A673 (cell line): ENCODE measurements at places on chromosomes 5 and 9. TPM values are rescaled to one million over a fixed set of nuclear protein-coding genes. Genes with fewer than 3 reads are reported as not detected.
A peak's percentile ranks its signal among the peaks of the same experiment; 100 is the strongest.

DNA sequence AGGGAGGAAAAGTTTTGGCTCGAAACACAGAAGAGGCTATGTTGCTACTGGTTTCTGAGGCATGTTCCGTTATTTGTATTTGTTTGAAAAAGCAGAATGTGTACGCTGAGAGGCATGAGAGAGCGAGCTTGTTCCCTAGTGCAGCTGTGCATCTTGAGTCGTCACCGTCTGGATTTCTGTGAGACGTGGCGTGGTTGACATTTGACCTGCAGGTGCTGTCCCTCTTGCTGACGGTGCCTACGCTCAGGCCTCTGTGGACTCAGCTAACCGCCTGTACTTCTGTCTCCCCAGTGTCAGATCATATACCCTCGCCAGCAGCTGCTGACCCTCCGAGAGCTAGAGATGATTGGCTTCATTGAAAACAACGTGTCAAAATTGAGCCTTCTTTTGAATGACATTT is 21.5 kb downstream of the TRIP13 start:
- no peak overlapping the region for H3K4me3 ChIP-seq
- H3K36me3 ChIP-seq, result peaks cover 52% of the 10 kb centered on the region
- H3K4me1 ChIP-seq, result no peaks in the 10 kb centered on the region
- no peak for DNase-seq

GRCh38 chr9:137161558-137162486 is 8.0 kb downstream of the LRRC26 start:
- H3K4me1 ChIP-seq, result peaks cover 20% of the 10 kb centered on the region
- peaks cover 80% of the 10 kb centered on the region for H3K27me3 ChIP-seq
- peak overlapping the region; percentile 36 for H3K4me3 ChIP-seq
- no peak overlapping the region for H3K27ac ChIP-seq
- no peaks in the 10 kb centered on the region for H3K36me3 ChIP-seq

EMB gene
- 18.9 and 21.8 TPM in 2 replicates for total RNA-seq

GRCh38 chr9:91094324-91095088 is 267.2 kb downstream of the AUH start:
- DNase-seq, result no peak
- H3K27ac ChIP-seq, result no peak overlapping the region
- no peaks in the 10 kb centered on the region for H3K4me1 ChIP-seq
- no peaks in the 10 kb centered on the region for H3K27me3 ChIP-seq
- H3K36me3 ChIP-seq, result no peaks in the 10 kb centered on the region

GRCh38 chr5:8913522-8913921 is 632.4 kb downstream of the SEMA5A start:
- H3K36me3 ChIP-seq, result no peaks in the 10 kb centered on the region
- no peaks in the 10 kb centered on the region for H3K27me3 ChIP-seq
- H3K4me3 ChIP-seq, result no peak overlapping the region
- H3K4me1 ChIP-seq, result no peaks in the 10 kb centered on the region
- no peak overlapping the region for H3K27ac ChIP-seq

PCDHA11 gene
- 11.4 and 15.5 TPM in 2 replicates for total RNA-seq

DNA sequence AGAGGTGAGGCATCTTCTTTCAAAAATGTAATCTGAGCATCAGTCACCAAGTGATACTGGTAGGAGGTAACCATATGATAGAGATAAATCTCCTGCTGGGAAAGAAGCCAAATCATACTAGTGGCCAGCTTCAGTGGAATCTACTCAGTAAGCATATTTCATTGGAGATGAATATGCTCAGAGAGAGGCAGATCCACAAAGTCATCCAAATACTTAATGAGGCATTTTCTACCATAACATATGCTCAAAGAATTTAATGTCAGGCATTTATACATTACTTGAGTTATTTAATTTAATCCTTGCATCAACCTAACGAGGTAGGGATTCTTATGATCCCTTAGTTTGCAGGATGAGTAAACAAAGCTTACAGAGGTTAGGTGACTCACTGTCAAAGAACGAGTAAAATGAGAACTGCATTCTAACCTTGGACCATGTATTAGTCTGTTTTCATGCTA is 50.9 kb upstream of the DMRTA1 start:
- no peak for DNase-seq
- H3K27me3 ChIP-seq, result no peaks in the 10 kb centered on the region
- H3K27ac ChIP-seq, result no peak overlapping the region
- no peaks in the 10 kb centered on the region for H3K4me1 ChIP-seq
- H3K36me3 ChIP-seq, result no peaks in the 10 kb centered on the region
- H3K4me3 ChIP-seq, result no peak overlapping the region

- H3K36me3 ChIP-seq, result no peaks in the 10 kb centered on the region
- H3K27me3 ChIP-seq, result peaks cover 53% of the 10 kb centered on the region
- DNase-seq, result no peak
- H3K4me1 ChIP-seq, result no peaks in the 10 kb centered on the region
Measured at GRCh38 chr5:169296419-169297143, 4.4 kb downstream of the SLIT3 start.

TSSK1B gene
- total RNA-seq, result not detected in 2 replicates

DNA sequence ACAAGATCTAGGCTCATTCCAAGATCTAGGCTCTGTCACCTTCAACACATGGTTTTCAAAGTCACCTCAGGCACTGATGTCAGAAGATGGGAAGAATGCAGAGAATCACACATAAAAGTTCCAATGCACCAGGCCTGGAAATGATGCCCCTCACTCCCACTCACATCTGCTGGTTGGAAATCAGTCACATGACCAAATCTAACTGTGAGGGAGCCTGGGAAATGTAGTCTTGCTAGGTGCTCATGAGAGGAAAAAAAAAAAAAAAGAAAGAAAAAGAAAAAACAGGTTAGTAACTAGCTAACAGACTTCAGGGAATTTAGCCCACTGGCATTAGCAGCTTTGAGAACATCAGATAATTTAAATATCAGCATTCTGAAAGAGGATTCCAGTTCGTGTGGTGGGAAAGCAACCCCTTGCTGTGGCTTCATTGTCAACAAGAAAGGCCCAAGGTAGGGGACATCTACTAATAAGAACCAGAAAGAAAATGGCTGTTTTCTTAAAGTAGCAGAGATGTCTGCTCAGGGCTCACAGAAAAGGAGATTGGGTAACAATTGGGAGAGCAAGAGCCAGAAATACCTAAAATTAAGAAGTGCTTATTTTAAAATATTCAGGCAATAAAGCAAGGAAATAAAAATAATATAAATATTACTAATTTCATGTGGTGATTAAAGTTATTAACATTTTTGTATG is 614.3 kb downstream of the ACTL7B start:
- no peaks in the 10 kb centered on the region for H3K4me1 ChIP-seq
- no peak overlapping the region for H3K4me3 ChIP-seq
- no peaks in the 10 kb centered on the region for H3K27me3 ChIP-seq
- H3K36me3 ChIP-seq, result no peaks in the 10 kb centered on the region
- H3K27ac ChIP-seq, result no peak overlapping the region

DNA sequence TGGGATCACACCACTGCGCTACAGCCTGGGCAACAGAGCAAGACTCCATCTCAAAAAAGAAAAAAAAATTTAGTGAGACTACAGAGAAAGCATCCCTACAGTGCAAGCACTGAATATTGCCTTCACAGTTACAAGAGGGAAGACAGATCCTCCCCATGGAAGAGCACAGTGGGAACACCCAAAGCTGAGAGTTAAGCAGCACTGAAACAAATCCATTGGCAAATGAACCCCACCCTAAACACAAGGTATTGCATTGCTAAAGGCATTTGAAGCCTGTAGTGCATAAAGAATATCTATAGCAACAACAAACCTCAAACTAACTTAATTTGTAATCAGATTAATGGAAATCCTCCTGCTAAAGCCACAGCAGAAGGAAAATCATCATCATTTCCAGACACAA is 27.1 kb downstream of the HTR1A start:
- no peaks in the 10 kb centered on the region for H3K36me3 ChIP-seq
- H3K4me3 ChIP-seq, result no peak overlapping the region
- H3K27me3 ChIP-seq, result no peaks in the 10 kb centered on the region
- DNase-seq, result no peak
- H3K27ac ChIP-seq, result no peak overlapping the region

PALM2AKAP2 gene
- 5.0 and 5.7 TPM in 2 replicates for total RNA-seq

HSPA4 gene
- 323 and 337 TPM in 2 replicates for total RNA-seq

- H3K4me3 ChIP-seq, result peak overlapping the region; percentile 30
- no peaks in the 10 kb centered on the region for H3K36me3 ChIP-seq
- peaks cover 88% of the 10 kb centered on the region for H3K27me3 ChIP-seq
- H3K27ac ChIP-seq, result no peak overlapping the region
- DNase-seq, result peak; percentile 81
Measured at GRCh38 chr9:77011973-77012821, 7.3 kb upstream of the FOXB2 start.

DNA sequence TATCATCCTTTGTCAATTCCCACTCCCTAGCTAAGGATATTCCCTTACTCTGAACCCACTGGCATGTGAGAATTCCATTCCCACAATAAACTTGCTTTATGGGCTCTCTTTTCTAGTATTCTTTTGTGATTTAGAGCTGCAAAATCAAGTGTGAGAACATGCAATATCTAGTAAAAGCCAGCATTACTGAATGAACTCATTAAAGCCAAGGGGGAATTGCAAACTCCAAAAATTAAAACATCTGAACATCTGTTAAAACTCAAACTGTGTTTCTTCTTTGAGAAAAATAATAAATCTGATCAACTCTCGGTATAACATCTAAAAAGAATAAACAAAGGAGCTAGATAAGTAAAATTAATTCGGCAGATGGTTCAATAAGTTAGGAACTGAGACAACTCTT is 53.1 kb upstream of the MPDZ start:
- no peak overlapping the region for H3K4me3 ChIP-seq
- no peaks in the 10 kb centered on the region for H3K36me3 ChIP-seq
- no peak overlapping the region for H3K27ac ChIP-seq

FBN2 gene
- 1.6 and 6.1 TPM in 2 replicates for total RNA-seq

GRCh38 chr5:147065071-147065470 is 169.8 kb upstream of the STK32A start:
- H3K36me3 ChIP-seq, result no peaks in the 10 kb centered on the region
- H3K4me3 ChIP-seq, result no peak overlapping the region
- no peaks in the 10 kb centered on the region for H3K4me1 ChIP-seq
- DNase-seq, result no peak
- H3K27ac ChIP-seq, result no peak overlapping the region

DNA sequence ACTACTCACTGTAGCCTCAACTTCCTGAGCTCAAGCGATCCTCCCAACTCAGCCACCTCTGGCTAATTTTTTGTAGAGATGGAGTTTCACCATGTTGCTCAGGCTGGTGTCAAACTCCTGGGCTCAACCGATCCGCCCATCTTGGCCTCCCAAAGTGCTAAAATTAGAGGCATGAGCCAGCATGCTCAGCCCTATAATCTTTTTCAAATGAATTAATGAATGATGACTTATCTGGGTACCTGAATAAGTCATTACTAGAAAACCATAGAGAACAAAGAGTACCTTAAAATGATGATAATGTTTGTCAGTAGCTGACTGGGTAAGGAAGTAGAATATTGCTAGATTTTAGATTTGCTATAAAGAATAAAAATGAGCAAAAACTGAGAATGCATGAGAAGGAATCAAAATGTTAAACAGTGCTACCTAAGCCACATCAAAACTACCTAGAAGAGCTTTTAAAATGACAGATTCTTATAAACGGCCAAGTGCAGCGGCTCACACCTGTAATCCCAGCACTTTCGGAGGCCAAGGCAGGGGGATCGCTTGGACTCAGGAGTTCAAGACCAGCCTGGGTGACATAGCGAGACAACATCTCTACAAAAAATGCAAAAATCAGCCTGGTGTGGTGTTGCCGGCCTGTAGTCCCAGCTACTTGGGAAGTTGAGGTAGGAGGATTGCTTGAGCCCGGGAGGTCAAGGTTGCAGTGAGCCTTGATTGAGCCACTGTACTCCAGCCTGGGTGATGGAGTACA is 13.6 kb downstream of the FNBP1 start:
- H3K27ac ChIP-seq, result no peak overlapping the region
- peaks cover 13% of the 10 kb centered on the region for H3K36me3 ChIP-seq
- peaks cover 54% of the 10 kb centered on the region for H3K4me1 ChIP-seq
- no peaks in the 10 kb centered on the region for H3K27me3 ChIP-seq
- DNase-seq, result no peak
- H3K4me3 ChIP-seq, result no peak overlapping the region

- no peaks in the 10 kb centered on the region for H3K4me1 ChIP-seq
- DNase-seq, result no peak
- peaks cover 3% of the 10 kb centered on the region for H3K36me3 ChIP-seq
- H3K4me3 ChIP-seq, result no peak overlapping the region
- H3K27me3 ChIP-seq, result no peaks in the 10 kb centered on the region
- H3K27ac ChIP-seq, result no peak overlapping the region
Measured at GRCh38 chr5:151037561-151038411, 17.4 kb downstream of the GPX3 start.

DNA sequence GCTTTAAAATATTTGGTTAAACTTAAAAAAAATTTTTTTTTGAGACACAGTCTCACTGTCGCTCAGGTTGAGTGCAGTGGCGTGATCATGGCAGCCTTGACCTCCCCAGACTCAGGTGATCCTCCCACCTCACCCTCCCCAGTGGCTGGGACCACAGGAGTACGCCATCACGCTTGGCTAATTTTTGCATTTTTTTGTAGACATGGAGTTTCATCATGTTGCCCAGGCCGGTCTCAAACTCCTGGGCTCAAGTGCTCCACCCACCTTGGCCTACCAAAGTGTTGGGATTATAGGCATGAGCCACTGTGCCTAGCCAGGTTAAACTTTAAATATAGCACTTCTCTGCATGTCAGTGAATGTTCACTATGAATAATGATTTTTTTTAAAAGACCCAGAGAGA is 224.5 kb upstream of the RFX3 start:
- H3K4me3 ChIP-seq, result no peak overlapping the region
- H3K4me1 ChIP-seq, result peaks cover 4% of the 10 kb centered on the region
- no peaks in the 10 kb centered on the region for H3K36me3 ChIP-seq
- H3K27me3 ChIP-seq, result no peaks in the 10 kb centered on the region
- no peak overlapping the region for H3K27ac ChIP-seq
- no peak for DNase-seq

DNA sequence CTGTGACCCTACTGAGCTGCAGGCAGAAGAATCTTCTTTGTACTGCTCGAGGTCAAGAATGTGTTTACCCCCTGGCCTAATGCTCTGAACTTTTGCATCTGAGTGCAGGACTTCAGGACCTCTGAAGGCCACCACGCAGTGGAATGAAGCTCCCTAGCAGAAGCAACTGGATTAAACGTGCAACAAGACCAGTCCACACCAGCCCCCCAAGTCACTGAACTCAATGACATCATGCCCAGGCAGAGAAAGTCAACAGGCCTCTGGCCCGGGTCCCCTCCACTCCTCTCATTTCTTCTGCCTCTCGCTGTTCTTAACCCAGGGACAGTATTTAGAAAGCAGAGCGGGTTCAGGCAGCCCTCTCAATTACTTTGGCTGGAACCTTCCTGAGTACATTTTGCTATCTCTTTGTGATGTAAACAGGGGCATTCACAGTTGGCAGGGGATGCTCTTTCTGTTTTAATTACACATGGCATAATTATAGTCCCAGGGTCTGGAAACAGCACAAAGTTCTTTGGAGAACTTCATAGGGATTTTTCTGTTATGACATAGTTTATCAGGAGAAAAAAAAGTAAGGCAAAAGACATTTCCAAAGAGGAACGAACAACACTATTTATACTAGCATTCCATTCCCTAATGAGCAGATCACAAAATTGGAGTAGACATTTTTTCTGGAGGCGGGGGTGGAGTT is 108.2 kb upstream of the SPATA31D4 start:
- no peaks in the 10 kb centered on the region for H3K36me3 ChIP-seq
- no peak for DNase-seq
- H3K27ac ChIP-seq, result no peak overlapping the region
- no peaks in the 10 kb centered on the region for H3K27me3 ChIP-seq
